ENCODE measurements at places on chromosomes 3 and 15. TPM values are rescaled to one million over a fixed set of nuclear protein-coding genes. Genes with fewer than 3 reads are reported as not detected.

The A4GNT gene
- total RNA-seq: not detected

The SLC24A5 gene
- total RNA-seq: not detected

The ZNF106 gene
- 56.6 TPM for total RNA-seq

The ABCC5 gene
- total RNA-seq: 15.5 TPM

The ZNF860 gene
- 7.9 TPM for total RNA-seq

The CELSR3 gene
- total RNA-seq: 0.78 TPM

The SYNPR gene
- not detected for total RNA-seq

The THSD4 gene
- 44.0 TPM for total RNA-seq

The GHSR gene
- total RNA-seq: not detected

The GOLGA6A gene
- total RNA-seq: not detected

The ARGFX gene
- not detected for total RNA-seq

The C3orf62 gene
- 2.3 TPM for total RNA-seq

The CGNL1 gene
- total RNA-seq: 0.35 TPM

The GASK1A gene
- 0.99 TPM for total RNA-seq

The BMF gene
- 0.34 TPM for total RNA-seq

The IGF1R gene
- 38.4 TPM for total RNA-seq

DNA sequence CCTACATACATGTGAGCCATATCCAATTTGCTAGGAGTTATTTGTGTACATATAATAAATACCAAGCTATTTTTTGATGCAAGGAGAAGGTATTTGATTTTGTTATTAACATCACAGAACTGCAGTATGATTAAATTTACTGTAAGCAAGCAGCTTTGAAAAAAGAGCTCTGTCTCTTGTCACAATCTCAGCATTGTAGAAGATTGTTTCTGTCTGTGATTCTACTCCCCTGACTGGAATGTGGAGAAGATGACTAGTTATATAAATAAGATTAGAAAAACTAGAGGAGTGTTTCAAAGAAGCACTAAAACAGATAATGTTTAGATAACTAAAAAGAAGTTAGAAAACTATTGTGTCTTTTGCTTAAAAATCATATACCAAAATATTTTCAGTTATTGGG, 17.1 kb upstream of the DCBLD2 start:
- DNase-seq: no peak

GRCh38 chr3:133840767-133841166, 35.2 kb downstream of the SRPRB start:
- no peak for DNase-seq

GRCh38 chr15:90002428-90002844, 1.3 kb downstream of the ZNF710 start:
- peak; percentile 54 for DNase-seq

- DNase-seq: peak; percentile 39
These were observed 32.4 kb upstream of the ALDH1L1 start for GRCh38 chr3:126212620-126213378.

DNA sequence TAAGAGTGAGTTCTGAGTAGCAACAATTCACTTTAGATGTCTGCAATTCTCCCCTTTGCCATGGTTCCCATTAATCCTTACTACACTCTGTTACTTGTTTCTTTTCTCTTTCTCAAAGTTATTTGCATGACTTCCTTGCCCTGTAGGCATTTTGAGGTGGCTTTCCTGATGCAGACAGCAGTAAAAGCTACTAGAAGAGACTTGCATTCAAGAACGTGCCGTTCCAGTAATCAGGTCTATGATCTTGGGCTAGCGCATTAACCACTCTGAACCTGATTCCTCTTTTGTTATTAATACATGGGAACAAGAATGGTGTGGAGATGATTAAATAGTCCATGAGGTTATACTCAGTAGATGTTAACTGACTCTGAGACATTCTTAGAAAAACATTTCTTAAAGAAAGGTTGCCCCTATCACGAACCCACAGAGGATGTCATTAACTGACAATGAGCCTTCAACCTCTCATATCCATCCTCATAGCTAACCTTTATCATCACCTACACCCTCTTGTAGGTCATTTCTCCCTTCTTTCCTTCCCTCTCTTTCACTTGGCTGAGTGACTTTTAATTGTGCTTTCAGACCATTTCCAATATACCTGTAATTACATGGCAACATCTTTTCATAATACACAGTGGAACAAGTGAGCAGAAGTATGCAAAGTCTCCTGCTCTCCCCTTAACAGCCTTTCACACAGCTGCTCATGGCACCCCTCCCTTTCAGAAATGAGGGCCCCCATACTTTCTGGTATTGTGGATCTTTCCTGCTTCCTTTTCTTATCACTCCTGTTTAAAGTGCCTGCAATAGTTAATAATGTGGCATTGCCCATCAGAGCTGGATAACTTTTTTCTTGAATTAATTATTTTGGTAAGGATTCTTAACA, 175.9 kb downstream of the CHST2 start:
- no peak for DNase-seq

- no peak for DNase-seq
These were observed 136.7 kb downstream of the PLOD2 start for GRCh38 chr3:146024260-146024659.

GRCh38 chr3:50154476-50154839, 666 bp upstream of the SEMA3F start:
- no peak for DNase-seq

GRCh38 chr3:52793702-52794611, 639 bp upstream of the ITIH3 start:
- DNase-seq: no peak

GRCh38 chr3:130894130-130894985, 474 bp downstream of the ATP2C1 start:
- DNase-seq: peak; percentile 26

DNA sequence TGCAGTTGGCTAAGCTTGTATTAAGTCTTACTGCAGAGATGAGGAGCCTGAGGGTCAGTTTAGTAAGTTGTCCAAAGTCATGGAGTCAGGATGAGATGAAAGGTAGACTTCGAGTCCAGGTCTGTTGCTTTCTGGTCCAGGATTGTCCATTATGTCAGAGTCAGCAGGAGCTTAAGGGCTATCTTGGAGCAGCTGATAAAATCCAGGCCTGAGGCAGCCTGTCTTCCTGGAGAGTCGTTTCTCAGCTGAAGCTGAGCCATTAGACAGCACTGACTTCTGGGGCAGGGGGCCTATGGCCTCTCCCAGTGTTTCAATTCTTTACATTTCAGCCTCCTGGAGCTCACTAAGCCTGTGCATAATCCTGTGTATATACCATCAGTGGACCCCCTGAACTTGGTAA, 219.5 kb upstream of the GAP43 start:
- no peak for DNase-seq

DNA sequence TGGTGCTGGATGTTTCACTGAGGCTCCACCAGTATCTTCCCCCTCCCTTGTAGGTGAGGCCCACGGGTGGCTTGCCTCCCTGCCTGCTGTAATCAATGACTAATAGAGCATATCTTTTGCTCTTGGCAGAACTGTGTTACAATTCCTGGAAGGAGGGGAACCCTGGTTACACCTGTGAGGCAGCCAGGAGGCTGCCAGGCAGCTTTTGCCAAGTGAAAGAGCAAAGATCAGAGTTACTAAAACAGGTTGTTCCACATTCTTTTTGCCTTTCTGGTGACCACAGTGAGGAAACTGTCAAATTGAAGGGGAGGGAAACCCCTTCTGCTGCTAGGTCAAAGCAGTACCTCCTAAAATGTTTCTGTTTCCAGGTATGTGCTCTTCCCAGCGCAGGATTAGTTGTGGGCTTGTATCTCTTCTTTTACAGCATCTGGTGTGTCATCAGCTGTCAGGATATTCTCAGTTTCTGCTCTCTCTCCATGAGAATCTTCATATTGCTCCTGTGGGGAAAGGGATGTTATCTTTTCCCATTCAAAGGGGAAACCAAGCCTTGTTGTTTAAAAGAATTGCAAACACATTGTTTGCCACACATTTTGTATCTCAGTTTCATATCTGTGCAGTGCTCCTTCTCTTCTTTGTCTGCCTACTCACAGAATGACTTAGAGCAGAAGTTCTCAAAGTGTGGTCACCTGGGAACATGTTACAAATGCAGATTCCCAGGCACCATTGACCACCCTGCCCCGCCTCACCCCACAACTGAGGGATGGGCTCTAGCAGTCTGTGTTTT, 137.4 kb upstream of the UMPS start:
- DNase-seq: peak; percentile 89

DNA sequence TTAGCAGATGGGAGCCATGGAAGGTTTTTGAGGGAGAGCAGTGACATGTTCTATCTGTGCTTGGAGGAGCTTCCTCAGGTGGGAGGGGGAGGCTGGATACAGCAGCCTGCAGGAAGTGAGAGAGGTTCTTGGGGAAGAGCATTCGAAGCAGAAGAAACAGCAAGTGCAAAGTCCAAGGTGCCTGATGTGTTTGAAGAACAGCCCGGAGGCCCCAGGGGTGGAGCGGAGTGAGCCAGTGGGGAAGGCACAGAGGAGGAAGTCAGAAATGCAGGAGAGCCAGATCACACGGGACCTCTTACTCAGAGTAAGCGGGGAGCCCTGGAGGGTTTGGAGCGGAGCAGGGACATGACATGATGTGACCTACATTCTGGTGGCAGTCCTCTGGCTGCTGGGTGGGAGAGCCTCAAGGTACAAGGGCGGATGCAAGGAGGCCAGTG, 10.8 kb downstream of the ITGA11 start:
- DNase-seq: no peak

GRCh38 chr3:31391150-31391549, 141.6 kb upstream of the STT3B start:
- no peak for DNase-seq

GRCh38 chr3:14439501-14440167, 37.2 kb downstream of the SLC6A6 start:
- DNase-seq: no peak

DNA sequence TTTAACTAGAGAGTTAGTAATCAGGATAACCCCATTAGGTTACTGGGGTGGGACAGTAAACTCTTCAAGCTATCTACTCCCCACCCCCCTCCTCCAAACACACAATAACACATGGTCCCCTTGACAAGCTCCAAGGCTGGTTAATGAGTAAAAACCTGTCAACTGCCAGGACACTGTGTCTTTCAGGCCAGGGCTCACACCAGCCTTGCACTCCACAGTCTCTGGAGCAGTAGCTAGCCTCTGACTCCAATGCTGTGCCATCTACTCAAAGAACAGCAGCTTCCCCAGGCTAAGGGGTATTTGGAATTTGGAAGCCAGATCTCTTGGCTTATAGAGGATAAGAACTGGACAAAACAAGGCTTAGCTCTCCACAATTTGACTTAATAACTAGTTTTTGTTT, 115.8 kb downstream of the LRIG1 start:
- DNase-seq: no peak

DNA sequence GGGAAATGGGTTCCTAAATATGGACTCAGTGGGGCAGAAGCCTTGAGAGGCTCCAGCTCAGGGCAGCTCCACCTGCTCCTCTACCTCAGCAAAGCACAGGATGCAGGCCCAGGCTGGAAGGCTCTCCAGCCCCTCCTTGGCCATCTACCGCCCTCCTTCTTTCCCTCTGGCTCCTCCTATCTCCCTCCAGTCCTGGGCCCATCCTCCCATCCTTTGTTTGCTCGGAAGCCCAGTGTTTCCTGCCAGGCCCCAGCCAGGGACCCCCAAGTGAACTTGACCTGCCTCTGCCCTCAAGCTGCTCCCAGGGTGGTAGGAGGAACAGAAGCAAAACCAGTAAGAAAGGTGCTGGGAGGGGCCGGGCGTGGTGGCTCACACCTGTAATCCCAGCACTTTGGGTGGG, 20.1 kb downstream of the MAPKAPK3 start:
- DNase-seq: no peak

- DNase-seq: peak; percentile 100
These were observed 530.6 kb upstream of the IL12A start for GRCh38 chr3:159458010-159458409.

DNA sequence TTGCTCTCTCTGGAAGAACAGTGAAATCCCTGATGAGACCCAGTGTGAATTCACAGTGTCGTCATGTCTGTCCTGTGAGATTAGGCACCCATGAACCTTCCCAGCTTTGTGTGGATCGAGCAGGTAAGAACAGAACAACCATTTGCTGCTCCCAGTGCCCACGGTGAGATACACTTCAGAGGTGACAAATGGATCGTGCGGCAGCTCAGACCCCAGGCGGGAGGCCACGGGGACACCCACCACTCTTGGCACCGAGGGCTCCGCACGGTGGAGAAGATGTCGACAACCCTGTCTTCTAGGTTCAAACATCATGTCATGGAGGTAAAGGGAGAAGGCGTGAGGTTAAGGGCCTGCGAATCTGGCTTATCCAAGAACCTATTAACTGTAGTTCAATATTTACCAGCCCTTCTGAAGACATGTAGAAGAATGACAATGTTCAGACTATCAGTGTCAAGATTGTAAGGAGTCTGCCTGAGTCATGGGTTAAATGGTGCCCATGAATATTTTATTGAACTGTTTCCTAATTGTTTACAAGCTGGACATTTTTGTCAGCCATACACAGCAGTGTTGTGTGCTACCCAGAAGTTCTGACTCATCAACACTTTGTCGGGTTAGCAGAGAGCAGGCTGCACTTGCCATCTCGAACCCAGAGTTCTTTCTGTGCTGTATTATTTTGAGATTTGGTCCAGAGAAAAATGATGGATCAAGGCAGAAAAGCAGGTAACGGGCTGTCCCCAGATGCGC, 15.5 kb upstream of the PCSK6 start:
- DNase-seq: no peak

GRCh38 chr3:21152555-21152954, 598.5 kb downstream of the ZNF385D start:
- no peak for DNase-seq

GRCh38 chr15:76973362-76973743, 21.6 kb upstream of the PSTPIP1 start:
- DNase-seq: no peak

GRCh38 chr3:123700791-123701722, 116.2 kb upstream of the HACD2 start:
- no peak for DNase-seq

- no peak for DNase-seq
These were observed 309.3 kb downstream of the SV2B start for GRCh38 chr15:91409387-91409786.
